ENCODE measurements at places on chromosomes 2 and 18.

GRCh38 chr2:201959626-201960025, 74.0 kb upstream of the FZD7 start:
- no peak for DNase-seq

DNA sequence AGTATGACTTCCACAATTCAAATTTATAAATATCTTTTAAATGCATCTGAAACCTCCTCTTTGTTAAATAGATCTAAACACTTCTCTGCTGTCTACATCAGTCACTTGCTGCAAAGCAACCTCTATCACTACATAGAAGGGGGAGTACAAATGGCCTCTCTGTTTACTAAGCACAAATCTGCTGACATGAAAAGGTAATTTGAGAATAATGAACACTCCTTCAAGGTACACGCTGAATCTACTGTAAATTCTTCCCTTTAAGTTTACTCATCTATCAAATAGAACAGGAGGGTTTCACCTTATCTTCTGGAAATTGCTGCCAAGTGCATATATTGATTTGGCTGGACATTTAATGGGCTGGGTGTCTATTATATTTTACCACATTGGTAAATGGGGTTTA, 879.6 kb downstream of the SUCLG1 start:
- DNase-seq, result no peak

GRCh38 chr18:48989304-48990303, 38.8 kb upstream of the SMAD7 start:
- no peak for DNase-seq

DNA sequence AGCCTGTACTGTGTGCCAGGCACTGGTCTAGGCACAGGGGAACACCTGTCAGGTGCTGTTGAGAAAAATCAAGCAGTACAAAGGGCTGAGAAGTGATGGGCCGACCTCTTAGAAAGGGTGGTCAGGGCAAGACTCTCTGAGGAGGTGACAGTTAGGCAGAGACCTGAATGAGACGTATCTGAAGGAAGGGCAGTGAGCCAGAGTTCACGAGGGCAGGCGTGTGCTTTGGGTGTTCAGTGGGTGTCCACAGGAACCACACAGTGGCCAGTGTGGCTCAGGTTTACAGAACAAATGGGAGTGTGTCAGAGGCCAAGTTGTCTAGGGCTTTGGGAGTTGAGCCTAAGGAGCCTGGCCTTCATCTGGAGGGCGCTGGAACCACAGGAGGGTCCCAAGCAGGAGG, 6.2 kb downstream of the ARMC9 start:
- no peak for DNase-seq

DNA sequence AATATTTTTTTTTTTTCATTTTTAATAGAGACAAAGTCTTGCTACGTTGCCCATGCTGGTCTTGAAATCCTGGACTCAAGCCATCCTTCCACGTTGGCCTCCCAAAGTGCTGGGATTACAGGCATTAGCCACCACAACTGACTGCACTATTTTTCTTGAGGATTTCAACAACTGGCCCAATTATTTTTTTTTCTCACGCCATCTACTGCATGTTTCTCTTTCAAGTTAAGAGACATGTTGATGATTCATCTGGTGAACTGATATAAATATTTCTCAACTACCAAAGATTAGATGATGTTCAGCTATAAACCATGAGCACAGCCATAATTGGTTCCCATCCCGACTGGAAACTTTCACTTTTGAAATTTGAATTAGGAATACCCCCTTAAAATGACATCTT, 688.4 kb upstream of the SYT4 start:
- no peak for DNase-seq

GRCh38 chr2:105504459-105504858, 105.6 kb upstream of the FHL2 start:
- no peak for DNase-seq

- DNase-seq, result no peak
These were observed 98.1 kb downstream of the TGIF1 start for GRCh38 chr18:3547891-3548615.

DNA sequence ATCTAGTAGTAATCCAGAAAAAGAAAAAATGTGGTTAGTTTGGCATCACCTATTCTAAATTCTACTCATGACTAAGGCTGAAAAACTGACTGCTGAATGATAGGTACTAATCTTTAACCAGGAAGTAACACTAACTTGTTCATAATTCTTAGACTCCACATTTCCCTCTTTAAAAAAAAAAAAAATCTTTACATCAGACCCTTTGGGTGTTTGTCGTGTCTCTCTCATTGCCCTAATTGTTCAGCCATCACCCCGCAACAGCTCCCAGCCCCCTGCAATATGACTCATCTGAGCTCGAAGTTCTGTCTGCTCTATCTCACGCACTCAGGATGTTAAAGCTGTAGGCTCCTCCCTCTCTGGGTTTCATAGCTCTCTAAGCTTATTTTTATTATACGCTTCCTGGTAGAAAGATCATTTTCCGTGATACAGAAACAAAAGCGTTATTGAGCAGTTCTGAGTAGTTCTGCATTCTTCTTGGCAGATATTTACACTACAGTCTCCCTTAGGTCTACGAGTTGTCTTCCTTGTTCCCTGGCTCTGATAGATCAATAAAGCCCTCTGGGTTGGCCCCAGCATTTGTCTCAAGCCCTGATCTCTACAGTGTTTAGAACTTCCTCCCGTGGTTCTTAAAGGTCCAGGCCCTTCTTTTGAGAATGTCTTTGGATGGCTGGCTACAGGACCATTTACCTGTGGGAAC, 95.6 kb downstream of the TNFRSF11A start:
- DNase-seq, result no peak

- DNase-seq, result no peak
These were observed 1.4 kb upstream of the CD226 start for GRCh38 chr18:69948919-69949537.

- no peak for DNase-seq
These were observed 599.1 kb downstream of the NYAP2 start for GRCh38 chr2:225998653-225999052.

DNA sequence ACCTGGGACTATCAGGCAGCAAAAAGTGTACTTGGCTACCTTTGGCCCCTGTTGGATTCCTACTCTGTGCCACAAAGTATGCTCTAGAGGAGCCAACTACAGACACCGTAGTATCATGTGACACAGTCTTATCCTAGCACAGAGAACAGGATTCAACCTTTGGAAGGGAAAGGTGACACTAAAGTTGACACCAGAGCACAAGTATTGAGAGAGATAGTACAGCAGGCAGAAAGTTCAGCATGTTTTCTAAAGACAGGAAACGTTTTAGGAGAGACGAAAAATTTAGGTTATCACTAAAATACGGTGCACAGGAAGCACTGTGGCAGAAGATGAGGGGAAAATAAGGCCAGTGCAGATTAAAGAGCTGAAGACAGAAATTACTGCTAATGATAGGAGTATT, 18.6 kb downstream of the SMAD2 start:
- no peak for DNase-seq

- no peak for DNase-seq
These were observed 117.4 kb downstream of the PIEZO2 start for GRCh38 chr18:11031966-11032365.

GRCh38 chr2:36413218-36413617, 57.6 kb downstream of the CRIM1 start:
- DNase-seq, result no peak

GRCh38 chr2:169002161-169002738, 28.9 kb downstream of the ABCB11 start:
- DNase-seq, result no peak

DNA sequence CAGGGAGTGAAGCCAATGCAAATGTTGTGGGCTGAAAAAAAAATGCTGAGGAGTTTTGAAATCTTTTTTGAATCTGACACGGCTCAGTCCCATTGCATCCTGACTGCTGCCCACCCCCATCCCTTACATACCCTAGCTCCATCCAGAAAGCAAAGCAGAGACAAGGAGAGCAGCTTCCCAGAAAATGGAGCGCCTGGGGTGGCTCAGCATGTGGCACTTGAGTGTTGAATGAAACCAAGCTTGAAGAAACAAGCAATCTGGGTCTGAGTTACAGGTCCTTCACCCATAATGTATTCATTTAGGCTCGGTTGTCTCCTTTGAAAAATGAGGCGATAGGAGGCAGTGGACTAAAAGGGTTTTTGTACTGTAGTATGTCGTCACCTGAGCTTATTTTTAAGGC, 244.2 kb upstream of the ACVR2A start:
- DNase-seq, result no peak

DNA sequence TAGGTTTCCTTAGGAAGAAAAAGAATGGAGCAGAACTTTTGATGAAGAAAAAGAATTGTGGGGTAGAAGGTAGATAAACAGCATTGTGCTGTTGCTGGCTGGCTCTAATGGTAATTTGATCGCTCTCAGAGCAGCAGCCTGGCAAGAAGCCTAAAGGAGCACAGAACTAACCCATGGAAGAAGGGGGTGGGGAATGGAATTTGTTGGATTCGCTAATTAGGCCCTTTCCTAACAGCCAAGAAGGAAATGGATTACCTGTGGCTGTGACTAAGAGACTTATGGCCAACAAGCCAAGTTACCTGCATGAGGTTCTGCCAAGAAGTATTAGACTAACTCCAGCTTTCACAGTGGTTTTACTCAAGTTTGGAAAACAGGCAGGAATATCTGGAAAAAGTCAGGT, 210.6 kb downstream of the IKZF2 start:
- no peak for DNase-seq

DNA sequence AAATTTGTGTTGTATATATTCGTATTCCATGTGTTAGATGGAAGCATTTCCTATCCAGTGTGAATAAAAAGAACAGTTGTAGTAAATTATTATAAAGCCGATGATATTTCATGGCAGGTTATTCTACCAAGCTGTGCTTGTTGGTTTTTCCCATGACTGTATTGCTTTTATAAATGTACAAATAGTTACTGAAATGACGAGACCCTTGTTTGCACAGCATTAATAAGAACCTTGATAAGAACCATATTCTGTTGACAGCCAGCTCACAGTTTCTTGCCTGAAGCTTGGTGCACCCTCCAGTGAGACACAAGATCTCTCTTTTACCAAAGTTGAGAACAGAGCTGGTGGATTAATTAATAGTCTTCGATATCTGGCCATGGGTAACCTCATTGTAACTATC, 138.8 kb downstream of the GFPT1 start:
- DNase-seq, result no peak

DNA sequence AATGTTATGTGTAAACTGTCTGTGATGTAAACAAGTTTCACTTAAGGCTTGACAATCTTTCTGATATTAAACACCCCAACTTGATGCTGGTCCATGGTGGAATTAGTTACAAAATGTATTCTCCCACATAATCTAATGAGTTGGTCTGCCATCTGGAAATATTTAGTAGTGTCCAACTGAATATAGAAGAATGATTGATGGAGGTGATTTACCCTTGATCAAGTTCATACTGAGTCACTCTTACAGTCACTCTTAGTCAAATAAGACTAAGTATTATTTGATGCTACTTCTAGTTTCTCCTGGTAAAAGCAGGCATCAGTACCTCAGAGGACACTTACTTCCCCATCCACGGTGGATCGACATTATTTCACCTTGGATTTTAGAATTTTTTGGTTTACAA, 198.1 kb downstream of the SATB2 start:
- no peak for DNase-seq

DNA sequence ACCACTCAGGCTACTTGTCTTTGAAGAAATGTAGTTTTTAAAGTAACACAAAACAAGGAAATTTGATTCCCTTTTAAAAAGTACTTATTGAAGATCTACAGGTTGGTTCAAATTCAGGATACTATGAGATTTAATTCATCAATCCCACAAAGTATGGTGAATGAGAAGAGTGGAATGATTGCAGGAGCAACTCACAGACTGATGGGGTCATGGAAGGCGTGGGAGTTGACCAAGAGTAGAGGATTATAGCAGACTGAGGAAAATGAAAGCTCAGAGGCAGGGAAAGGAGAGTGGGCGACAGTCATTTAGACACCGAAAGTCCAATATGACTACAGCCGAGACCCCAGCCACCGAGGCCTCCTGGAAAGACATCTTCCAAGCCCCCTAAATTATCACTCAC, 12.5 kb upstream of the DAPL1 start:
- DNase-seq, result no peak

- no peak for DNase-seq
These were observed 6.0 kb downstream of the ADNP2 start for GRCh38 chr18:80115035-80115434.

GRCh38 chr2:164947281-164947680, 8.0 kb downstream of the SLC38A11 start:
- no peak for DNase-seq

DNA sequence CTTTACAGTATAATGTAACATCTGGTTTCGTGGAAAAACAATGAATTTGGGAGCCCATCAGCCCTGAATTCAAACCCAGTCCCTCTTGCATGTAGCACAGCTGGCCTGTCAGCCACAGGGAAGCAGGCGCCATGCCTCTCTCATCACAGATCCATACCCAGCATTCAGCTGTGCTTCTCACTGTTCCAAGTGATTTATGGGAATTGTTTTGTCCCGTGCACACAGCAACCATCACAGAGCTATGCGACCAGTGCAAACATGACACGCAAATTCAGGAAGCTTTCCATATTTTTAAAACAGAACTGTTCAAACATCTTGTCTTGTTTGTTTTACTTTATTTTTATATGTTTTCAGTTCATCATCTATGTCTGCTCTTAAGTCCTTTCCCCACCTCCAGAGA, 496.1 kb downstream of the EIPR1 start:
- no peak for DNase-seq

- no peak for DNase-seq
These were observed 5.0 kb downstream of the ARID5A start for GRCh38 chr2:96541398-96542152.

DNA sequence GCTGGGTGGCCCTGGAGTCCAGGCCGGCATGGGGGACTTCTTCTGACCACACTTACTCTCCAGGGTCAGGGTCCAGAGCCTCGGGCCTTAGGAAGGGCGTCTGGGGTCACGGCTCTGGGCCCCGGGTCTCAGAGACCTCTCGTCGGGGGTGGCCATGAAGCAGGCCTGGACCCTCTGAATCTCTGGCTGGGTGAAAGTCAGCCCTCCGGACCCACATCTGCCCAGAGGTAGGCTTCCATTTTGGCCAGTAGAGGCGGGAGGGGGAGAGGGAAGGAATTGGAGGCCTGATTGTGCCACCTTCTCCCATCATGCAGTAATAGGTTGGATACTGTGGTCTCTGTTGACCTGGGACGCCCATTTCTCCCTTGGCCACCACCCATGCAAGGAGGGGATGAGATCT, 125.3 kb upstream of the GPC1 start:
- DNase-seq, result no peak

DNA sequence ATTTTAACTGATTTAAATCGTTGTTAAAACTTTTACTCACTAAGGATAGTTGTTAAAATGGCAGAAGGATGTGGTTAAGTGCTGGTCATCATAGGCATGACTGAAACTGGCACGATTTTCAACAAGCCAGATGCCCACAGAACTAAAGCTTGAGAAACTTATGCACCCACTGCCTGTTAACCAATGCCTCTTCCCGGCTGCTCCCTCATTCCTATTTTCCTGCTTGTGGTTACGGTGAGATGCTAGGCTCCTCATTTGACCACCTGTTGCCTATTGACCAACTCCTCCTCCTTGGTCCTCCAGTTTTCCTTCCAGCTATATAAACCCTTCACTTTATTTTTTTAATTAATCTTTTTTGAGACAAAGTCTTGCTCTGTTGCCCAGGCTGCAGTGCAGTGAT, 238.7 kb downstream of the TFCP2L1 start:
- DNase-seq, result no peak

GRCh38 chr2:176567361-176567760, 298.1 kb downstream of the MTX2 start:
- no peak for DNase-seq
